ENCODE measurements at places on chromosomes 16 and 17.

DNA sequence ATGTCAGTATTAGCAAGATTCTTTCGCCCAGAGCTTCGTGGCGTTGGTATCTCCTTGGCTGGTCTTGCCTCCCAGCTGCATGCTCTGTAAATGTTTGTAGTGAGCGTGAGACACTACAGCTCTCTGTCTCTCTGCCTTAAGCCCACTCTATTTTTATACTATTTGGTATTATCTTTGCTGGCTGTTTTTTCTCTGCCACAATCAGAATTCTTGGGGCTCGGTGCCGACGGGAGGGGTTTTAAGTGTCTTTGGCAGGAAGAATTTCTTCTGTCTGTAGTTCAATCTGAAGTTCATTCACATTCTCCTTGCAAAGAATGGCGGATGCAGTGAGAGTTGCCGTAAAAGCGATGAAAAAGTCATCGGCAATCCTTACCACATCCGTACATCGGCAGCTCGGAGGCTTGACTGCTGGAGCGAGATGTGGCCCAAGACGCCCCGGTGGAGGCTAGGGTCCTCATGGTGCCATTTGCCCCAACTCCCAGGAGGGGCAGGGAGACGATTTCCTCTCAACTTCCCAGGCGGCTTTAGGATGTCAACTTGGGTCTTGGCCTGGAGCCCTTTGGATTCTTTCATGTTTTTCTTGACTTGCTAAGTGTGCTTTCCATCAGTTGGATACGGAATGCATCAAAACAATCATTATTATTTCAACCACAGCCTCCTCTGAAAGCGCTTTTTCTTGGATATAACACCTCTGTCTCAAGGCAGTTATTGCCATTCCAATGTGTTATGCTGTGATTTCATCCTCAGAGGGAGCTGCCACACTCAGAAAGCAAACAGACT lies 132.3 kb upstream of the SDK2 start:
- no peak for DNase-seq

GRCh38 chr16:27720731-27721530 lies 171.0 kb downstream of the KATNIP start:
- no peak for DNase-seq

GRCh38 chr17:32461853-32462617 lies 17.7 kb downstream of the PSMD11 start:
- DNase-seq: no peak

DNA sequence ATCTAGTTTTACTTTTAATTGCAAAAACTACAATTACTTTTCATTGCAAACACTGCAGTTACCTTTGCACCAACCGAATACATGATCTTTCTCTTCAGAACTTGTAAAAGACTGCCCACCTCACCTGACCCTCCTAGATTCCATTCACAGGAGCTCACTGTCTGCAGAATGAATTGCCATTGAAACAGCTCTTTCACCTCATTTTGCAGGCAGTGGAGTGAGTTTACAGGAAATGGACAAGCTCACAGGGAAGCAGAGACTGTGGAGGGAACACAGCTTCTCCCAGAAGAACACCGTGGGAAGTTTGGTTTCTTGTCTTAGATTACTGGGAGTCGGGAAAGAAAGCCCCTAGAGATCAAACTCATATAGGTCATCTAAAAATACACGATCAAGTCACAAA lies 439.7 kb upstream of the RBFOX1 start:
- DNase-seq: no peak

- no peak for DNase-seq
Observed at GRCh38 chr17:60641126-60641525, 36.5 kb upstream of the BCAS3 start.

- DNase-seq: no peak
Observed at GRCh38 chr17:80151333-80151732, 4.4 kb upstream of the EIF4A3 start.

- no peak for DNase-seq
Observed at GRCh38 chr17:77356690-77357201, 216.0 kb downstream of the SEC14L1 start.

- DNase-seq: no peak
Observed at GRCh38 chr17:17737961-17738894, 57.0 kb downstream of the RAI1 start.

DNA sequence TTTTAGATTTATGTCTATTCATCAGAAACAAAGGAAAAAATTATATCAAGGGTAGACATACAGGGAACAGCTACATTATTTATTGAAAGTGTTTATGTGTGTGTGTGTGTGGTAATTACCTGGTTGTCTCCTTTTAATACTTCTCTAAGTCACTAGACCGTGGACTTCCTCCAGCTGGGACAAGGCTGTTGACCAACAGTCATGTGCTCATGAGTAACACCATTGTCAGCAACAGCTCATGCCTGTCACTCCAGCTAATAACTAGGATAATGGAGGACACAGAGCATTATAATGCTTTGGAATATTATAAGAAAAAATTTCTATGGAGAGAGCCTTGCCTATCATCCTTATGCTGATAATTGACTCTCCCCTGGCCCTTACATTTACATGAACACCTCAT lies 125.3 kb upstream of the SALL1 start:
- no peak for DNase-seq

GRCh38 chr16:76294396-76295214 lies 17.4 kb downstream of the CNTNAP4 start:
- no peak for DNase-seq

- DNase-seq: no peak
Observed at GRCh38 chr17:282000-282911, 70.4 kb downstream of the RPH3AL start.

DNA sequence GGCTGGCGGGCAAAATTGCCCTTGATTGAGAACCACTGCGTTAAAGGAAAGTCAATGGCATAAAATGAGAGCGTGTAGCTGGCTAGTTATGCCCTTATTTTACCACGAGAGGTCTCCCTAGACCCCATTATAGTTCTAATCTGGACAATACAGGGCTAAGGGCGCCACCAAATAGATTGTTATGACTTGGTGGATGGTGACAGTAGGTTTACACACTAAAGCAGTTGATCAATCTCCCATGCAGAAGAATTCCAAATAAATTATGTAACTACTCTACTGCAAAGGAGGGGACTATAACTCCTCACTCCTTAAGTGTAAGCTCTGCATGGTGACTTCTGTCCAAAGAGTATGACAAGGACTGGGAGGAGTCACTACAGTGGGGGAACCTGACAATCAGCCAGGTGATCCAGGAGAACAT lies 20.4 kb upstream of the YPEL2 start:
- no peak for DNase-seq

GRCh38 chr17:72661116-72661944 lies 431.2 kb downstream of the SLC39A11 start:
- DNase-seq: no peak

GRCh38 chr16:5042574-5043171 lies 8.9 kb upstream of the NAGPA start:
- no peak for DNase-seq

GRCh38 chr17:13283606-13284005 lies 265.8 kb upstream of the ELAC2 start:
- no peak for DNase-seq

DNA sequence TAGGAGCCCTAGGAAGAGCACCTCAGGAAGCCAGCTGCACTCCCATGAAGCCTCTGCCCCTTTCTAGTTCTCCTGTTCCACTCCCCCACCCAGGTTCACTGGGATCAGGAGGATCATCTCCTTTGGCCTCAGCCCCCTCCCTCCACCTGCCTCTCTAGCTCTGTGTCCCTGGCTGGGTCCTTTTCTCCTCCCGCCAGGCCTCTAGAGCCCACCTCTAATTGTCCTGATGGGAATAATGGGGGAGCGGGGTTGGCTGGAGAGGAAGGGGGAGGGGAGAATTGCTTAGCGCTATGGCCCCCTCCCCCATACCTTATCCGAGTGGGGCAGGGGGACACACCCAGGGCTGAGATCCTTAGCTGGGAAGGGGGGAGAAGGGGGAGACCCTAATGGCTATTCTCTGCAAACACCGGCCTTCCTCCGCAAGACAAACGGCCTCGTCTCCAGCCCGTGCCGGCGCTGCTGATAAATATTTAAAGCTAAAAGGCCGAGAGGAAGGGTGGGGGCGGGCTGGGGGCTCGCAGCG lies 997 bp downstream of the HOXB7 start:
- DNase-seq: no peak

DNA sequence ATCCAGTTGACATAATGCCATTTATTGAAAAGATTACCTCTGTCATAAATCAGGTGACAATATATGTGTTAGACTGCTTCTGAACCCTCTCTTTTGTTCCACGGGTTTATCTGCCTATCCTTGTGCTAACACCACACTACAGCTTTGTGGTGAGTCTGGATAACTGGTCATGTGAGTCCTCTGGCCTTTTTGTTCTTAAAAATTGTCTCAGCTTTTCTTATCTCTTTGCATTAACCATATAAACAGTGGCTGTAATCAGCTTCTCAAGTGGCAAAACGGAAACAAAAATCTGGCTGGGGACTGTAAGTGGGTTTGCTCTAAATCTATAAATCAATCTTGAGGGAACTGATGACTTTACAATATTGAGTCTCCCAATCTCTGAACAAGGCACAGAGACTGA lies 44.6 kb downstream of the STX8 start:
- no peak for DNase-seq

- no peak for DNase-seq
Observed at GRCh38 chr17:8048236-8048635, 9.4 kb downstream of the ALOX15B start.

GRCh38 chr17:62090868-62091267 lies 25.8 kb upstream of the MED13 start:
- DNase-seq: no peak

- DNase-seq: no peak
Observed at GRCh38 chr16:85262558-85263238, 150.4 kb upstream of the CIBAR2 start.
